Hair follicular keratinocyte (primary cell): ENCODE measurements at places on chromosomes 7 and 10. TPM values are rescaled to one million over a fixed set of nuclear protein-coding genes. Genes with fewer than 3 reads are reported as not detected.

GPR26 gene
- not detected in 2 replicates for total RNA-seq

MYL7 gene
- total RNA-seq = not detected in 2 replicates

SAMD9 gene
- 3.4 and 4.0 TPM in 2 replicates for total RNA-seq

FAM3C gene
- total RNA-seq = 45.6 and 49.4 TPM in 2 replicates

H2BK1 gene
- total RNA-seq = not detected in 2 replicates

PON3 gene
- 3.2 and 4.7 TPM in 2 replicates for total RNA-seq

SLC13A4 gene
- not detected in 2 replicates for total RNA-seq

PDGFA gene
- 41.3 and 43.2 TPM in 2 replicates for total RNA-seq

FKBP6 gene
- total RNA-seq = not detected in 2 replicates

ADAP1 gene
- 9.9 and 31.4 TPM in 2 replicates for total RNA-seq

NYAP1 gene
- total RNA-seq = 4.3 and 4.8 TPM in 2 replicates

NUTM2D gene
- 1.8 and 1.9 TPM in 2 replicates for total RNA-seq

TWIST1 gene
- total RNA-seq = 0.34 TPM in 1 of 2 replicates, not detected in the other

SFR1 gene
- total RNA-seq = 13.2 and 14.8 TPM in 2 replicates

CTAGE4 gene
- 0.46 and 1.0 TPM in 2 replicates for total RNA-seq

XRCC2 gene
- 2.3 and 4.6 TPM in 2 replicates for total RNA-seq

CALHM1 gene
- not detected in 2 replicates for total RNA-seq

TMEM209 gene
- 14.4 and 15.1 TPM in 2 replicates for total RNA-seq

TAC1 gene
- not detected in 2 replicates for total RNA-seq

PNLIPRP3 gene
- 51.1 and 103 TPM in 2 replicates for total RNA-seq

ANKRD30A gene
- total RNA-seq = not detected in 2 replicates

GRM3 gene
- total RNA-seq = not detected in 2 replicates

TEX36 gene
- total RNA-seq = not detected in 2 replicates

RBM20 gene
- not detected in 2 replicates for total RNA-seq

GTF2IRD2 gene
- total RNA-seq = 1.6 and 3.3 TPM in 2 replicates

AKR1C2 gene
- 7.4 and 10.0 TPM in 2 replicates for total RNA-seq

PAOX gene
- 2.5 and 6.9 TPM in 2 replicates for total RNA-seq

ATP6V0A4 gene
- 0.19 TPM in 1 of 2 replicates, not detected in the other for total RNA-seq

CFAP69 gene
- 0.30 and 0.86 TPM in 2 replicates for total RNA-seq

FZD1 gene
- 2.5 and 4.1 TPM in 2 replicates for total RNA-seq

SLC16A12 gene
- total RNA-seq = not detected in 2 replicates

MACROH2A2 gene
- 24.5 and 25.6 TPM in 2 replicates for total RNA-seq

VSTM4 gene
- total RNA-seq = 0.11 TPM in 1 of 2 replicates, not detected in the other

TMEM270 gene
- total RNA-seq = not detected in 2 replicates

PAPOLB gene
- not detected in 2 replicates for total RNA-seq

PON1 gene
- not detected in 2 replicates for total RNA-seq

ABCB1 gene
- total RNA-seq = not detected in 2 replicates

PIP gene
- not detected in 2 replicates for total RNA-seq

SH2D4B gene
- not detected in 2 replicates for total RNA-seq

DKK1 gene
- total RNA-seq = 47.6 and 70.8 TPM in 2 replicates
